ENCODE measurements at places on chromosomes 1 and 21.

GRCh38 chr1:112515311-112516009 is 6.7 kb downstream of the WNT2B start:
- no peak overlapping the region for H3K27ac ChIP-seq
- H3K27me3 ChIP-seq, result no peaks in the 10 kb centered on the region
- H3K4me3 ChIP-seq, result no peak overlapping the region
- H3K36me3 ChIP-seq, result no peaks in the 10 kb centered on the region
- H3K4me1 ChIP-seq, result no peaks in the 10 kb centered on the region

GRCh38 chr1:44909901-44910544 is 67.0 kb upstream of the PTCH2 start:
- H3K27ac ChIP-seq, result no peak overlapping the region
- no peaks in the 10 kb centered on the region for H3K27me3 ChIP-seq
- H3K4me3 ChIP-seq, result no peak overlapping the region
- H3K36me3 ChIP-seq, result no peaks in the 10 kb centered on the region
- no peaks in the 10 kb centered on the region for H3K4me1 ChIP-seq
- DNase-seq, result no peak

DNA sequence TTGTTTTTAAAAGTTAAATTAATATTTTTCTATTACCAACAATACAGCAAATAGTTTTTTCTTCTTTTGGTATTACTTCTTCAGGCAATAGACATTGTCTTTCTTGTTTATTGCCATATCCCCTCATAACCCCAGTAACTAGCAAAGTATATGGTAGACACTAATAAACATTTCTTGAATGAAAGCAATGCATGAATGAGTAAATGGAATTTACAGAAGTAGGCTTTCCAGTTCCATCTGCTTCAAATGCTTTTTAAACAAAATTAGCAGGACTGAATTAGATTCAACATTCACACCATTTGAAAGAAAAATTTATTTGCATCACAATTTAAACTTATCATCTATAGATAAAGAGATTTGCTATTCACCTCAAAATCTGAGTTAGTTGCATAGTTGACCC is 5.6 kb upstream of the DR1 start:
- H3K27ac ChIP-seq, result no peak overlapping the region
- H3K36me3 ChIP-seq, result no peaks in the 10 kb centered on the region
- H3K4me1 ChIP-seq, result 0 out of 2 replicates have a peak, but pooled peaks cover 4% of the 10 kb centered on the region
- DNase-seq, result no peak

- no peaks in the 10 kb centered on the region for H3K4me1 ChIP-seq
- H3K36me3 ChIP-seq, result no peaks in the 10 kb centered on the region
- no peak for DNase-seq
- no peak overlapping the region for H3K27ac ChIP-seq
- H3K27me3 ChIP-seq, result no peaks in the 10 kb centered on the region
These were observed 126.1 kb upstream of the KIAA1614 start for GRCh38 chr1:180786624-180787023.

DNA sequence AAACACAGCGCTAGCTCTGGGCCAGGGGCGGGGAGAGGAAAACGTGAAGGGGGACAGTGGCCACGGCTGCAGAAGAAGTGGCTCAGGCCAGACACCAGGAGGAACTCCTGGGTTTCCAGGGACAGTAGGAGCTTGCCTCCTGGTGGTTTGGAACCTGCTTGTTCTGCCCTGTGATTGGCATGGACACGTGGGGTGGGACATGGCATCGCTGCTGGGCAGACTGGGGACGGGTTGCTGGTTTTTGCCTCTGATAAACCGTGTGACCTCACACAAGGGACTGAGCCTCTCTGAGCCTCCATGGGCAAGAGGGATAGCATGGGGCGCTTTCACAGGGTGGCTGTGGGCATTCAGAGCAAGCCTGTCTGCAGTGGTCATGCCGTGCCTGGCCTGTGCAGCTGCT is 7.5 kb upstream of the PLCH2 start:
- H3K36me3 ChIP-seq, result no peaks in the 10 kb centered on the region
- no peak overlapping the region for H3K27ac ChIP-seq
- no peak for DNase-seq

DNA sequence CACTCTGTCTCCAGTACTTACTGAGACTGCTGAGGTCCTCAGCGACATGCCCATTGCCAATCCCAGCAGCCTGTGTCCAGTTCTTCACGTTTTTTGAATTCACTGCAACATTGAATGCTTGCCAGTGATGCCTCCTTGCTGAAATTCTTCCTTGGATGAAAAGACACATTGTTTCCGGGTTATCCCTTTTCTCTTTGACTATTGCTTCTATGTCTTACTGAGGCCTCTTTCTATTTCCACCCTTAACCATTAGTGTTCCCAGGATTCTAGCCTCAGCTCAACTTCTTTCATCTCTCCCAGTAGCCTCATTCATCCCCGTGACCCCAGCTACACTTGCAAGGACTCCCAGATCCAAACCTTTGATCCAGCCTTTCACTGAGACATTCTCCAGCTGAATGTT is 46.5 kb upstream of the KIF26B start:
- no peak overlapping the region for H3K4me3 ChIP-seq
- H3K36me3 ChIP-seq, result no peaks in the 10 kb centered on the region
- no peak overlapping the region for H3K27ac ChIP-seq
- no peaks in the 10 kb centered on the region for H3K4me1 ChIP-seq

DNA sequence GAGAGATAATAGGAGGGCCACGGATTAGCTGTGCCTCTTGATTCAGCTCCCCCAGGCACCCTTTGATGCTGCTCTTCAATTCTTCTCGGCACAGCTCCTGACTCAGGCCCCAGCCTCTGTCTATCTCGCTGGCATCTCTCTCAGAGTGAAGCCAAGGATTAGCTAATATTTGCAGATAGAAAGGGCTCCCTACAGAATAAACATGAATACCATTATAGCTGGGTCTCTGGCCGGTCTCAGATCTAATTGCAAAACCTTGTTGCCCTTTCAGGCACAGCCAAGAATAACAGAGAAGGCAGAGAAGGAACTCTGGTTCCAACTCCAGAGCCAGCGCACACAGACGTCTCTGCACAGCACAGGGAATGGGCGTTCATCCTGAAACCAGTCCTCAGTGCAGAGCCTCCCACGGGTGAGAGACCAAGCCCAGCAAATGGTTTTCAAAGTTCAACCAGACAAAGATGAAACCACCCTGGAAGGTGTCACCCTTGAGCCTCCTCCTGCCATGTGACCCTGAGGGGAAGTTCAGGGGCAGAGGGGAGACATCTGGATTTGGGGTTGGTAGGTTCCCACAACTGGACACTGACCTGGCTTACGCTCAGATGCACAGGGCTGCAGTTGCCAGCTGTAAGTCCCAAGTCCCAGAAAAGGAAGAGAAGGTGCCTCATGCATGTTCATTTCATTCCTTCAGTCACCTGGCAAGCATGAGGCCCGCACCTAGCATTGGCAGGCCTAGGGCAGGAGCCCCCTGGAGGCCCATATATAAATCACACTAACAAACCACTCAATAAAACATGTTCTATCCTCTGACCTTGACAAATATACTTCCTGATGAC is 394.0 kb downstream of the NPHP4 start:
- no peaks in the 10 kb centered on the region for H3K4me1 ChIP-seq
- H3K27me3 ChIP-seq, result peaks cover 92% of the 10 kb centered on the region
- H3K36me3 ChIP-seq, result no peaks in the 10 kb centered on the region
- no peak for DNase-seq
- H3K27ac ChIP-seq, result no peak overlapping the region
- no peak overlapping the region for H3K4me3 ChIP-seq

- no peaks in the 10 kb centered on the region for H3K36me3 ChIP-seq
- no peak overlapping the region for H3K4me3 ChIP-seq
- H3K4me1 ChIP-seq, result no peaks in the 10 kb centered on the region
- H3K27ac ChIP-seq, result no peak overlapping the region
- no peaks in the 10 kb centered on the region for H3K27me3 ChIP-seq
These were observed 11.8 kb downstream of the CHIT1 start for GRCh38 chr1:203217668-203218067.

GRCh38 chr1:34470401-34470800 is 284.4 kb upstream of the GJB5 start:
- no peaks in the 10 kb centered on the region for H3K36me3 ChIP-seq
- H3K4me1 ChIP-seq, result no peaks in the 10 kb centered on the region
- peaks cover 61% of the 10 kb centered on the region for H3K27me3 ChIP-seq

DNA sequence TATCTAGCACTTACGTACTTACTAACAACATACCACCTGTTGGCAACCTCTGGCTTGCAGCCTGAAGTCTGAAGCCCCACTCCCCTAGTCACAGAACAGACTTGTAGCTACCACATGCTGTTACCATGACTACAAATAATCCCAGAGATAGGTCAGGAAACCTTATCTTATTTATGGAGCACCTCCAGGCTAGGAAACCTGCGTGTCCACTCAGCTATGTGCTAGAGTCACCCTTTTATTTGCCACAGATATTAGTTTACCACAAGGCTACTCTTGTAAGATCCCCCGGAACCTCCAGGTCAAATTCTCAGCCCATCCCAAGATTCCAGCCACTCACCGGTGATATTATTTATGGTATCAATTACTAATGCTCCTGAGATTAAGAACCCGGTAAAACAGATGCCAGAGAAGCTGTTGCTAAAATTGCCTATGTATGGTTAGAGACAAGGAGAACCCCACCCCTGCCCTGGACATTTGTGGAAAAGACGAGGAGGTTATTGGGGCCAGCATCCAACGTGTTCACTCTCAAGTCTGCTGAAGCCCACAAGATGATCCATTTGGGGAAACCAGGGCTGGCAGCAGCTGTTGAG is 116.5 kb downstream of the TBX15 start:
- no peak overlapping the region for H3K27ac ChIP-seq
- no peak for DNase-seq
- H3K4me1 ChIP-seq, result no peaks in the 10 kb centered on the region
- no peak overlapping the region for H3K4me3 ChIP-seq

- DNase-seq, result no peak
- no peak overlapping the region for H3K4me3 ChIP-seq
- H3K27me3 ChIP-seq, result no peaks in the 10 kb centered on the region
- H3K4me1 ChIP-seq, result no peaks in the 10 kb centered on the region
These were observed 24.2 kb downstream of the IL23R start for GRCh38 chr1:67190410-67190809.

- no peak overlapping the region for H3K27ac ChIP-seq
- H3K36me3 ChIP-seq, result no peaks in the 10 kb centered on the region
- H3K4me3 ChIP-seq, result no peak overlapping the region
- H3K27me3 ChIP-seq, result no peaks in the 10 kb centered on the region
- no peaks in the 10 kb centered on the region for H3K4me1 ChIP-seq
These were observed 31.3 kb downstream of the CCN1 start for GRCh38 chr1:85611856-85612255.

All from MM.1S (cell line).